A549 treated with CpdA at 1 μM for 4 hours (cell line): ENCODE measurements at places on chromosomes 11 and 22. TPM values are rescaled to one million over a fixed set of nuclear protein-coding genes. Genes with fewer than 3 reads are reported as not detected.

The TMEM132A gene
- total RNA-seq: 124 to 192 TPM (median 185 TPM) in 5 replicates

The BET1L gene
- 42.6 to 47.9 TPM (median 47.6 TPM) in 5 replicates for total RNA-seq

The CLCF1 gene
- 43.7 to 49.7 TPM (median 44.6 TPM) in 5 replicates for total RNA-seq

The ENTHD1 gene
- total RNA-seq: not detected in 5 replicates

The LRP5 gene
- 38.8 to 62.0 TPM (median 57.0 TPM) in 5 replicates for total RNA-seq

The SLC22A9 gene
- total RNA-seq: not detected in 5 replicates

The PGR gene
- not detected in 5 replicates for total RNA-seq

The TRIM6 gene
- total RNA-seq: 10.8 to 14.1 TPM (median 11.6 TPM) in 5 replicates
